ENCODE measurements at places on chromosomes 13 and 19.

DNA sequence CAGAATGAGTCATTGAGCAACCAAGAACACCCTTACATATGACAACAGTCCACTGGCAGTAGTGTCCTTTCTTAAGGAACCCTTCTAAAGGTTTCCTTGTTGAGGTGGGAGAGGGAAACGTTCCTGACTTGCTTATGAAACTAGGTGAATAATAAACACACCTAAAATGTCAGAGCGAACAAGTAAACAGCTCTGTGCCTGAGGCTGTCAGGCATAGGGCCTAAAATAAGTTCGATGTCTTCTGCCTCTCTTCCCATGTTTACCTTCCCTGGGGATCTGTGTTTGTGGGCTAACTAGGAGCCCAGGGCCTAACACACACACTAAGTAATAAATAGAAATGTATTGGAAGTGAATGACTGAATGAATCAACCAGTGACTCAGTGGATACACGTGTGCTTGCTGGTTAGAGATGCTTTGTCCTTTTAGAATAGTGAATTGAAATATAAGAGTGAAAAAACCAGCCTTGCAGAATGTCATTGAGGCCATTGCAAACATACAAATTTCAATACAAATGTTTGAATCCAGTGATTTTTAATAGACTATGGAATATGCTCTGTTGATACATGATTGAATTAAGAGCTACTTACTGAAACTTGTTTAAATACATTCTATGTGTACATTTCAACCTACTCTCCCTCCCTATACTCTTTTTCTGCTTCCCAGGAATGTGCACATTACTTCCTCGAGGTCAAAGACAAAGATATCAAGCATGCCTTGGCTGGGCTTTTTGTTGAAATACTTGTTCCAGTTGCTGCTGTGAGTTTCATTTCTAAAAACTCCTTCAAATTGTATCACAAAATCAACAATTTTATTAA is 102.9 kb downstream of the FRY start:
- no peak for DNase-seq

DNA sequence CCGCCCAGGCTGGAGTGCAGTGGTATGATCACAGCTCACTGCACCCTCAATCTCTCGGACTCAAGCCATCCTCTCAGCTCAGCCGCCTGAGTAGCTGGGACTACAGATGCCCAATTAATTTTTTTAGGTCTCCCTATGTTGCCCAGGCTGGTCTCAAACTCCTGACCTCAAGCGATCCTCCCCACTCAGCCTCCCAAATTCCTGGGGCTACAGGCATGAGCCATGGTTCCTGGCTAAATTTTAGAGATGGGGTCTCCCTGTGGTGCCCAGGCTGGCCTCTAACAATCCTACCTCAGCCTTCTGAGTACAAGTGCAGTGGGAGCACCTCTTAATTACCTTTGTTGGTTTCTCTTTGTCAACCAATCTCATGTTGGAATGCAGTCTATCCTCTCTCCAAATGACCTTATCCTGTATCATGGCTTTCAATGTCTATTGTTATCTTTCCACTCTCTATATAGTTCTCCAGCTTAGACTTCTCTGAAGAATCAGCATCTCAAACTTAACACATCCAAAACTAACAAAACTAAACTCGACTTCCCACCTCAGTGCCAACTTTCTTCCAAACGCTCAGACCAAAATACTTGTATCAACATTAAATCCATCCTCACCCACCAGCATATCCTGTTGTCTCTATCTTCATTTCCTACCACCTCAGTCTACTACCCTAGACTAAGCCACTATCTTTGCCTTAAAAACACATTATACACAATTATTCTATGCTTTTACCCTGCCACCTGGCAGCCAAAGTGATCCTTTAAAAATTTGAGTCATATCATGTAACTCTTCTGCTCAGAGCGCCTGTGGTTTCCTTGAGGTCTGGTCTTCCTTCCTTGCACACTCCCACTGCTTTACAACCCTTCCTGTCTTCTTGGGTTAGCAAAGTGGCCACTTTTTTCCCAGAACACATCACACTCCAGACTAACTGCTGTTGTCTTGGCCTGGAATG is 6.7 kb downstream of the TPT1 start:
- no peak for DNase-seq

DNA sequence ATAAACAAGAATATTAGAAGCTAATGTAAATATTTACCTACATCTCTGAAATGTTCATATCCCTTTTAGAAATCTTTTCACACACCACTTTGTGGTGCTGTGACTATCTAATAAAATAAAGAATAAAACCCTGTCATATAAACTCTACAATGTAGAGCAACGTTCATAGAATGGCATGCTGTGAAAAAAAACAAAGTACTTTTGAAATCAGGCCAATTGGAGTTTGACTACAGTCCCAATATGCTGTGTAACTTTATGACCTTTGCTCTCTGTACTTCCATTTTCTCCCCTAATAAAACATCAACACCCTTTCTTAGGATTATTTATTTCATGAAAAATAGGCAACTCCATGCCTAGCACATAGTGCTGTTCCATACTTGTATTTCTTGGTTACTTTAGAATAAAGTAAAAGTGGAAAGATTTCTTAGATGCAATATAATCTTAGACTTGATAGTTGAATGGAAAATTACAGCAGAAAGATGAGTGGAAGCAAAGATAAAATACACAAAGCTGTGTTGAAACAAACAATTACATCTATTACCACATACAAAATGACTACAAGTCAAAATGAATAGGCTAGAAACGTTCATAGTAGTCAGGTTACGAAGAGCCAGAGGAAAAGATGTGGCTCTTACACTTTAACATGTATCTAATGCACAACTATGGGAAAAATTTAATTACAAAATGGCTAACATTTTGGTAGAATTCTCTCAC is 613.2 kb upstream of the SLITRK5 start:
- no peak for DNase-seq

DNA sequence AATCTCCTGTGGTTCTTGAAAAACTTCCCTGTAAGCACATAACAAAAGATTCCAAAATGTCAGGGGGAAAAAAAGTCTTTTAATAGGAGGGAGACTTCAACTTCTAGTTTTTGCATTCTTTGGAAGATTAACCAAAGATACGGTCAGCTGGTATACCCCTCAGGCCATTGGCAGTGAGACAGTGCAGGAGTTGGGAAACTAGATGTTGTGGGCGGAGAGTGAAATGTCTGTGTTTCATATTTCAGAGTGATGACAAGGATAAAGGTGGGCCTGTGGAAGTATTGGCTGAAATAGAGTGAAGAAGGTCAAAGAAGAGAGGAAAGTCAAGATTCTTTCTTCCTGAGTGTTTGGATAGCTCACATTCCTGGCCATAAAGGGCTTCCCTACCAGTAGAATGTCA is 40.8 kb downstream of the CYP2B6 start:
- DNase-seq: no peak

GRCh38 chr19:11445141-11445540 is 9.7 kb downstream of the PRKCSH start:
- no peak for DNase-seq

DNA sequence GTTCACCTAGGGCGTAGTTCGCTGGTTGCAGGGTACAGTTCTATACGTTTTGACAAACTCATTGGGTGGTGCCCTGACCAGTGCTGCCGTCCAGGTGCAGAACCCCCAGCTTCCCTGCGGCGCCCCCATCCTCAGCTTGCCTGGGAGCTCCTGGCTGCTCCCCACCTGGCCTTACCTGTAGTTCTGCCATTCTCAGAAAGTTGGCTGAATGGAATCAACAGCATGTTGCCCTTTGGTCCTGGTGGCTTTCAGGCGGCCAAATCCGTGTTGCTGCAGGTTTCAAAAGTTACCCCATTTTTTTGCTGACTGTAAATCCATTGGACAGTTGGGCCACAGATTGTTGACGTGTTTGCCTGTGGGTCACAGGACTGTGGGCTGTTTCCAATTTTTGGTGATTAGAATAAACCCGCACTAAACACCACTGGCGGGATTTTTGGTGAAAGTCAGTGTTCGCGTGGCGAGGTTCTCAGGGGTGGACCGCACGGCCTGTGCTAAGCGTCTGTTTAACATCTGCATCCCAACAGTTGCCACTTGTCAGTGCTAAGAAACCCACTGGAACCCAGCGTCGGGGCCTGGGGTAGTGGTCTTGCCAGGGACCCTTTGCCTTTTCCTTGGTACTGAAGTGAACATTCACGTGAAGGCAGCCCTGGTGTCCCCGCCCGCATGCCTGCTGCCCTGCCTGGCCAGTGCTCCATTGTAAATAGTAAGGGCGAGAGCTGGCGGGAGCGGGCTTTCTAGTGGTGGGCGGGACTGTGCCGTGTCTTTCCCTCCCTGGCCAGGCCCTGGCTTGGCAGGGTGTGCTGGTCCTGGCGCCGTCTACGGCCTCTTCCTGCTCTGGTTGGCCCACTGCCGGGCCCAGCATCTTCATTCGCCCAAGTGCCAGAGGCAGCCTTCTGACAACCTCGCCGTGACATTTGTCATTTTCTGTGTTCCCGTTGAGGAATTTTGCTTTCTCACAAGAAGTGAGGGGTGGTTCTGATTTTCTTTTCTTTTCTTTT is 3.3 kb downstream of the DOT1L start:
- no peak for DNase-seq

DNA sequence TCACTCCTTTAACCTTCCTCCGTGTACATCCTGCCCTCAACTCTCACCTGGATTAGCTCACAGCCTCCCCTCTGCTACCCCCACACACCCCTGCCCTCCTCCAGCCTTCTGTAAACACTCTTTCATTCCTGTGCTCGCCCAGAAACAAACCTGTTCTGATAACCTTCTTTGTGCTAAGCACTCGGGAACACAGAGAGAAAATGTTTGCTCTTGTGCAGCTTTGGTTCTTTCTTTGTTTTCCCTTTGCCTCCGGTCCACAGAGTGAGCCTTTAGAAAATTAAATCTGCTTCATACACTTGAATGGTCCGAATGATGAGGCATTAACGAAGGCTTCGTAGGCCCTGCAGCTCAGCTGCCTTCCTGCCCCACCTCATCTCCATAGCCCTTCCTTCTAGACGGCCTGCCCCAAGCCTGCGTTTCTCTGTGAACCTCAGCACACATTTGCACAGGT is 6.6 kb upstream of the ZDHHC20 start:
- DNase-seq: no peak

GRCh38 chr13:112870051-112870331 is 99.0 kb upstream of the MCF2L start:
- no peak for DNase-seq

DNA sequence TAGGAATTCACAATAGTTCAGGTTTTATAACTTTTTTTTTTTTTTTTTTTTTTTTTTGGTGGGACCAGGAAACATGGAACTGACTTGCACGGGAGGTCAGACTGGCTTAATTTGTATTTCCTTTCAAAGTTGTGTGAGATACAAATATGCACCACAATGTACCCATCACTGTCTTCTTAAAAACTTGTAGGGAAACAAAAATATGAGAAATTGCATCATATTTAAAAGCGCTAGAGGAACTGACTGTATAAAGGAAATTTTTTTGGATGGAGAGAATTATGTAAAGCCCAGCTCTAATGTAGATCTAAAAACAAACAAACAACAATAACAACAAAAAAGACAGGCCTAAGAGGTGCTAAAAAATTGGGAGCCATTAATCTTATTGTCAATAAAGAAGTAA is 246.5 kb downstream of the DCT start:
- no peak for DNase-seq

GRCh38 chr19:34678421-34678820 is 943 bp downstream of the ZNF302 start:
- DNase-seq: no peak

- DNase-seq: no peak
Observed at GRCh38 chr13:85473144-85473543, 326.1 kb downstream of the SLITRK6 start.

- no peak for DNase-seq
Observed at GRCh38 chr13:38577048-38577447, 109.8 kb upstream of the FREM2 start.

- no peak for DNase-seq
Observed at GRCh38 chr19:44703336-44704078, 4.6 kb downstream of the CEACAM16 start.

DNA sequence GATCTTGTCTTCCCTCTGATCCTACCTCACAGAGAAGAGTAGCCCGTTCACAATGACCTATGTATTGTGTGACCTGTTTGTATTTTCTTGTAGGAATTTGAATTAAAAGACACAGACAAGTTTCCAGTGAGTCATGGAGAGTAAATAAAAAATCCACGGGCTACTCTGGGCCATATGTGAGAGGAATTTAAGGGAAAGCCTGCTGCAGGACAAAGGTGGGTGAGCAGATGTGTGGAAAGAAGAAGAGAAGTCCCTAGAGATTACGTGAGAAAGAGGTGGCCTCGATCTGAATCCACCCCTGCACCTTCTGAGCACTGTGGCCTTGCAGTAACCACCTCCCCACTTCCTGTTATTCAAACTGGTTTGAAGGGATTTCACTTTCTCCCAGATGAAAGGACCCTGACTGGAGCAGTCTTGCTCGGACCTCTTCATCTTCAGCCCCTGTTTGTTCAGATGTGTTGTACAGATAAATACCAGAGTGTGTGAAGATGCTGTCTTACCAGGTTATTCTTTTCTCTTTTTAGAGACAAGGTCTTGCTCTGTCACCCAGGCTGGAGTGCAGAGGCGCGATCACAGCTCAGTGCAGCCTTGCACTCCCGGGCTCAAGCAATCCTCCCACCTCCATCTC is 205.4 kb downstream of the PDS5B start:
- DNase-seq: no peak

DNA sequence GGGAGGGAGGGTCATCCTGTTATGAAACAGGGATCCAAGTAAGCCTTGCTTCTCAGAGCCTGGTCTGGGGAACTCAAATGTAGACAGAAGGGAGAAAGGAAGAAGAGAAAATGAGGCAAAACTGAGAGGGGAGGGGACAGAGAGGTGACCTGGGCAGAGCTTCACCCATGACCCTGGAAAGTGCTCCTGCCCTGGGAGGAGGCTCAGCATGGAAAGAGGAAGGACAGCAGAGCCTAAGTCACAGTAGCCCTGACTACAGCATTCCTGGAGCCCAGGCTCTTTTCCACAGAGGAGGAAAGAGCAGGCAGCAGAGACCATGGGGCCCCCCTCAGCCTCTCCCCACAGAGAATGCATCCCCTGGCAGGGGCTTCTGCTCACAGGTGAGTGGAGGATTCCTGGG is at the start of gene CEACAM3:
CEACAM3 (plus strand) TSS at position 226 of the 400 bp plus-strand sequence; CDS start at position 317, 91 bp downstream.
- no peak for DNase-seq

DNA sequence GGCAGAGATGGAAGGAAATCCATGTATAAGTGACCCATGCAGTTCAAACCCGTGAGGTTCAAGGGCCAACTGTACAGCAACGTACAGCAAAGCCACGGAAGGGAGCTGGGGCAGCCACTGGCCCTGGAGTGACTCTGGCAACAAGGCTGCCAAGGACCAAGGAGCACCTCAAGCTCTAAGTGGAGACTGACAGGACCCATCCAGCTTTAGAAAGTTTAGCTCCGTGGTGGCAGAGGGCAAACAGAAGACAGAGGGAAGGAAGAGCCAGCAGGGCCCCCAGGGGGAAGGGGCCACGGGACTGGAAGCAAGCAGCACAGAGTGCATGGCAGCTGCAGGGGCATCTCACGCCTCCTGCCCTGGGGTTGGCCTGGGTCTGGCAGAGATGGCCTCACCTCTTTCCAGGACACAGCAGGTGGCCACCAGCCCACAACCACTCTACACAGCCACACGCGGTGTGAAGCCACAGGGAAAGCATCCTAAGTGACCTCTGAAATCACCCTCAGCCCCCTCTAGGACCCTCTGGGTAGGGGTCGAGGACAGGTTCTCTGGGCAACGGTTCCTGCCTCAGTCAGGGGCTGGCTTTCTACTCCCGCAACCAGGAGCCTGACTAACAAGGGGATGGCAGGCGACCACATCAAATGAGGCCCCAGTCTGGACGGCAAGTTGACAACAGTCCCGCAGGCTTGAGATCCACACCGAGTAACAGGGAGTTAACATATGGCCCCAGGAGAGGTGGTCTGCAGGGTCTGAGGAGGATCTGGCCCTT is 3.8 kb downstream of the MIER2 start:
- no peak for DNase-seq
